ENCODE measurements at places on chromosomes 11 and 22. TPM values are rescaled to one million over a fixed set of nuclear protein-coding genes. Genes with fewer than 3 reads are reported as not detected.

Gene TRPM5
- total RNA-seq: not detected

Gene OR2D2
- 0.41 TPM for total RNA-seq

Gene FANCF
- 35.1 TPM for total RNA-seq

Gene HYOU1
- 44.0 TPM for total RNA-seq

Gene TRIOBP
- 10.6 TPM for total RNA-seq

Gene PRR33
- not detected for total RNA-seq

Gene DNAJB13
- not detected for total RNA-seq

Gene PIWIL4
- 7.7 TPM for total RNA-seq

Gene CHRDL2
- total RNA-seq: not detected

Gene FAM180B
- total RNA-seq: not detected

Gene TMEM126A
- total RNA-seq: 33.8 TPM

Gene AP5B1
- total RNA-seq: 4.1 TPM

Gene AQP11
- 4.9 TPM for total RNA-seq

Gene CD3D
- not detected for total RNA-seq

Gene PRRG4
- total RNA-seq: under 0.01 TPM

Gene FERMT3
- total RNA-seq: 0.41 TPM

Gene OR8A1
- total RNA-seq: not detected

Gene E2F8
- 0.41 TPM for total RNA-seq

Gene CLDN5
- total RNA-seq: 84.8 TPM

Gene MYO7A
- total RNA-seq: 0.82 TPM

Gene PLEKHB1
- 5.3 TPM for total RNA-seq
